ENCODE measurements at places on chromosomes 16 and 17.
A peak's percentile ranks its signal among the peaks of the same experiment; 100 is the strongest.

DNA sequence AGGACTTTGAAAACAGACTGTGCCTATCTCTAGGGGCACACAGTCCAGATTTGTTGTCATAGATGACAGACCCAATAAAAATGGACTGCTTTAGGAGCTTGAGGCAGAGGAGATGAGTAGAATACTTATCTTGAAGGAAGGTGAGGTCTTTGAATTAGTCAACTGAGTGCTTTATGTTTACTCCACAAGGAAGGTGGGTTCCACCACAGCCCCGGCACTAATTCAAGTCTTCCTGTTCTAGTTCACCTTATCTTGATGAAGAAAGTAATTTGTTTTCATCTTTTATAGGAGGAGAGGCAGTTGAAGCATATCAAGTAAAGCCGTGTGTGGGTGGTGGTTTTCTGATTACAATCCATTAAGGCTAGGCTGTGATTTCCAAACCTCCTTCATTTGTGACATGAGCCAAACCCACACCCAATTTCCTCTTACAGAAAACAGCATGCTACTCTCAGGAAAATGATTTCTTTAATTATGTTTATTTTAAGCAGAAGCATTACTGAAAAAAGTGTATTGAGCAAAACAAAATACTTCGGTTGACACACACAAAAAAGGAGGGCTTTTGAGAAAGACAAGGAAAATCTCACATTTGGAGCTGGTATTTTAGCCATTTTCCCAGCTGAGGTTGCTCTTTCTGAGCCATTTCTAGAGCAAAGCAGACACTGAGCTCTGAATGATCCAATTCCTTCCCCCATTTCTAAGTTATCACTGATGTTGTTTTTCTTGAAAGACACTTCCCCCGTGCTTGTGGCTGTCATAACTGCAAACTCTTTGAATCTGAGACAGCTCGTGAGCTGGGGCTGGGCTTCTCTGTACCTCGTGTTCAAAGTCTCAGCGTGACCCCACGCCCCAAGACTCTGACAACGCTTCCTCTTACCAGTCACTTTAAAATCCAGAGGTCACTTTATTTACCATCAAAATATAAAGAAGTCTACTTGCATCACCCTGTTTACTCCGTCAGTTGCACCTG, 35.4 kb downstream of the CDRT15 start:
- DNase-seq, result no peak

GRCh38 chr16:79562166-79562823, 38.2 kb downstream of the MAF start:
- DNase-seq, result no peak

GRCh38 chr17:80832266-80832676, 159.4 kb upstream of the CHMP6 start:
- no peak for DNase-seq

DNA sequence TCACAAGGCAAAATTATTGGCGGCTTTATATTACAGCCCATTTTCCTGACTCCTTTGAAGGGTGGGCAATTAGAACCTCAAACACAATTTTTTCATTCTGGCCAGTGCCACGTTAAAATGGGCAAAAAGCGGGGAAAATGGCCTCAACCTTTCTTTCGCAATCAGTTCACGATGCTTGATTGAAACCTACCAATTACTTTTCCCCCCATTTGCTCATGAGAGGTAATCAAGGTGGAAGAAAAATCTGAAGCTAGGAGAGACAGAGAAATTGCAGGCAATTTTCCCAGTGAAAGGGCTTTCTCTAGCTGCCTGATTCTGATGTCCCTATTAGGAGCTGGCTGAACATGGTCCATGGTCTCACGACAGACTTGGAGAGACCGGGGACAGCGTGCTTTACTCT, 215.1 kb downstream of the SLC39A11 start:
- DNase-seq, result no peak

DNA sequence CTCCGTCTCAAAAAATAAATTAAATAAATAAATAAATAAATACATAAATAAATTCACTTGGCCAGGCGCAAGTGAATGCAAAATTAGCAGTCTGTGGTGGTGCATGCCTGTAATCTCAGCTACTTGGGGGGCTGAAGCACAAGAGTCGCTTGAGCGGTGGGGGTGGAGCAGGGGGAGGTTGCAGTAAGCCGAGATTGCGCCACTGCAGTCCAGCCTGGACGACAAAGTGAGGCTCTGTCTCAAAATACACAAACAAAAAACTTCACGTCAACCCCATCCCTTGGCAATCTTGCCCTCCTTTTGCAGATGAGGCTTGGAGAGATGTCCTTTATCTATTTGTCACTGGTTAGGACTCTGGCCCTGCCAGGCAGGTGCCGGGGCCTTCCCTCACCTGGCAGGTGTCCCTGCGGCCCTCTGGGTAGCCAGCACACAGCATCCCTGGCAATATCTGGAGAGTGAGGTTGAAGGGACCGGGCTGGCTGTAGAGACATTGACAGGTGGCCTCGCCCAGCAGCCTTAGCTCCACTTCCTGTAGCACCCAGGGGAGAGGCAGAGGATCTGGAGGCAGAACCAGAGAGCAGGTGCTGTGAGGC, 4.4 kb downstream of the PRSS36 start:
- no peak for DNase-seq

DNA sequence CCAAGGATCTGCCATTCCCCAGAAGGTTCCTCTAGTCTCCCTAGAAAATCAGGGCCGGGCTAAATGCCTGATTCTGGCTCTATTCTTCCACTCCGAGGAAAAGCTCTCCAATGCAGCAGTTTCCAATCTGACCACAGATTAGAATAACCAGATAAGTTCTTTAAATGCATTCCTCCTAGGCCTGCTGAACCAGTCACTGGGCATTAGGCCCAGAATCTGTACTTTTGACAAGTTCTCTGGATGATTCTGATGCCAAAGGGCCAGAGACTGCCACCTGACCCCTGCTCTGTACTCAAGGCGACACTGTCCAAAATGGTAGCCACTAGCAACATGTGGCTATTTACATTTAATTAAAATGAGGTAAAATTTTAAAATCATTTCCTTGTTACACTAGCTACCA, 22.3 kb downstream of the MAP3K14 start:
- no peak for DNase-seq

DNA sequence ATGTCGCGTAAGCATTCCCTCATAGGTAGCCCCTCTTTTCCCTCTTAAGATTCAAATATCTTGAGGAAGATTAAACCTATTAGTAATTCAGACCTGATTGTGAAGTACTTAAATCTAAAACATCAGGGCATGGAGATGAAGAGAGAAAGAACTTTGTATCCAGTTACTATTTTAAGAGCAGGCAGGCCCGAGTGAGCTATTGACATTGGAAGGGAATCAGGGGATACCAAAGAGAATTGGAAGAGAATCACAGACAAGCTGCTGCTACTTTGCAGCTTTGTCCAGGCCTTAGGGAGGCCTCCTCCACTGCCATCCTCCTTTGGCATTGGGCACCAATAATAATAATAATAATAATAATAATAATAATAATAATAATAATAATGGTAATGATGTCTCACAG, 170.5 kb downstream of the MRTFB start:
- no peak for DNase-seq

DNA sequence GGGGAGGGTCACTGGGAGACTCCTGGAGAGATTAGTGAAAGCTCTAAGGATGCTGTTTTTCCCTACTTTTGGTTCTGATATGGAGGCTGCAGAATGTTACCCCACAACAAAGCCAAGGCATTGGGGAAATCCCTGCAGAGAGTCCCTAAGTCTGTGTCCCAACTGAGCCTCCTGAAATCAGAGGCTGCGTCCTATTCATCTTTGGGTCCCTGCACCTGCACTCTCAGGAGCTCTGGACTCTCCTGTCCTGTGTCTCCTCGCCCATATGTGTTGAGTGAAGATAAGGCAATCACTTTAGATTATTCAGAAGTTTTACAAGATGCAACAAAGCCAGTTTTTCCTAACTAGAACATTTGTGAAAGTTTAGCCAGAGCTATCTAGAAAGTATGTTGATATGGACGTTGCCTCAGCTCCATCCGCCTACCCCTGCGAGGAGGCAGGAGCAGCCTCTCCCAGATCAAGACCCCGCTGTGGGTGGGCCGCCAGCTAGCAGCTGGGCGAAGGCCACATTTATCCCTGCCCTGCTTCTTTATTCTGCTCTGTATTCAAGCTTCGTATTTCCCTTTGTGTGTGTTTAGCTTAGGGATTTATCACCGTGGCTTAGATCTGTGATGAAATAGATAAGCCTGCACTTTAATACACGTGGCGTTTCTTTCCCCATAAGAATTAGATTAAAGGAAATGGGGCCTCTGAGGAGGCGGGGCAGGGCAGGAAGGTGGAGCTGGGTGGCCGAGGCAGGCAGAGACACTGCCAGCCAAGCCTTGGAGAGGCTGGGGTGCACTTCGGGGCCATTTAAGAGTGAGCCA, 37.4 kb downstream of the SHISA6 start:
- no peak for DNase-seq

DNA sequence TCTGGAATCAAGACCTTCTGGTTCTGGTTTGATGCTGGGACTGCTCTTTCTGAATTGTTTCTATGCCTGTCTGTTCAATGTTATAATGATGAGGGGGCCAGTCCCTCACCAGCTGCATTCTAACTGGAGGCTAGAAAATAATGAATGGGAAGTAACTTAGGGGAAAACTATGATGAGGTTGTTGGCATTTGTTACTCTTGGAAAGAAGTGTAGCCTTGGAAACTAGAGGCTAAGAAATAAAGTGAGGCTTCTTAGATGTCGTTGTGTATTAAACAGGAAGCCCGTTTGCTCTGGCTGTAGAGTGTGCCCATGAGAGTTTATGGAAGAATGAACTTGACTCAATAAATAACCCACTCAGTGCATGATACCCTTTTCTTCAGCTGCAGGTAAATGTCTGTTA, 140.8 kb downstream of the PRKCA start:
- DNase-seq, result no peak

- DNase-seq, result peak; percentile 77
These were observed at the start of gene LIMD2 for GRCh38 chr17:63699638-63700527. TSS of gene LIMD2 (minus strand) at chr17:63700125. CDS start at chr17:63699298, 827 bp downstream.

- no peak for DNase-seq
These were observed 16.7 kb downstream of the DNAAF1 start for GRCh38 chr16:84161801-84162200.

DNA sequence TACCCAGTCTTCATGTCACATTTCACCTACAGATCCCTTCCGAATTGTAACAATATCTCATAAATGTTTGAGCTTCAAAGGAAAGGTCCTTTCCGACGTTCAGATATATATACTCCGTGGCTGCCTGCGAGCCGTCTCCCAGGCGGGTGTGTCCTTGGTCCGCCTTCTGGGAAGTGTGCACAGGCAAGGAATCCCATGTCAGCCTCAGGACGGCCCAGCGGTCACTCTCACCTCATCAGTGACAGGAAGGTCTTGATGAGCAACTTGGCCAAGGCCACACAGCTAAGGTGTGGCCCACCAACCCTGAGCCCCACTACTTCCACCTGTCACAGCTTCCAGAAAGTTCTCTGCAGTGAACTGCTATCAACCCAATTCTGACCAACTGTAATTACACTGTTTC, 4.3 kb downstream of the LMF1 start:
- no peak for DNase-seq

DNA sequence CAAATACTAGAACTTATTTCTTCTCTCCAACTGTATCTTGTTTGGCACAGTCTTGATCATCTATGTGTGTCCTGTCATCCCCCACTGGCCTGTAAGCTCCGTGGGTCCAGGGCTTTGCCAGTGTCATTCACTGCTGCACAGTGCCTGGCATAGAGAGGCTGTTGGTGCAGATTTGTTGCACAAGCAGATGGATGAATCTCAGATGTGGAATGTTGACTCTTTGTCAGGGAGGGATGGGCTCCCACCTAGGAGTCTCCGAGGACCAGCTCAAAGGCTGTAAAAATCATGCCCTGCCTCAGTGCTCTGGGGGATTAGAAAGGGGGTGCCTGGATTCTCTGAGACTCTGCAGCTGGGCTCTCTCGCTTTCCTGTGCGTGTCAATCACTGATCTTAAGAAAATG, 60.6 kb downstream of the RAB11FIP4 start:
- DNase-seq, result no peak

DNA sequence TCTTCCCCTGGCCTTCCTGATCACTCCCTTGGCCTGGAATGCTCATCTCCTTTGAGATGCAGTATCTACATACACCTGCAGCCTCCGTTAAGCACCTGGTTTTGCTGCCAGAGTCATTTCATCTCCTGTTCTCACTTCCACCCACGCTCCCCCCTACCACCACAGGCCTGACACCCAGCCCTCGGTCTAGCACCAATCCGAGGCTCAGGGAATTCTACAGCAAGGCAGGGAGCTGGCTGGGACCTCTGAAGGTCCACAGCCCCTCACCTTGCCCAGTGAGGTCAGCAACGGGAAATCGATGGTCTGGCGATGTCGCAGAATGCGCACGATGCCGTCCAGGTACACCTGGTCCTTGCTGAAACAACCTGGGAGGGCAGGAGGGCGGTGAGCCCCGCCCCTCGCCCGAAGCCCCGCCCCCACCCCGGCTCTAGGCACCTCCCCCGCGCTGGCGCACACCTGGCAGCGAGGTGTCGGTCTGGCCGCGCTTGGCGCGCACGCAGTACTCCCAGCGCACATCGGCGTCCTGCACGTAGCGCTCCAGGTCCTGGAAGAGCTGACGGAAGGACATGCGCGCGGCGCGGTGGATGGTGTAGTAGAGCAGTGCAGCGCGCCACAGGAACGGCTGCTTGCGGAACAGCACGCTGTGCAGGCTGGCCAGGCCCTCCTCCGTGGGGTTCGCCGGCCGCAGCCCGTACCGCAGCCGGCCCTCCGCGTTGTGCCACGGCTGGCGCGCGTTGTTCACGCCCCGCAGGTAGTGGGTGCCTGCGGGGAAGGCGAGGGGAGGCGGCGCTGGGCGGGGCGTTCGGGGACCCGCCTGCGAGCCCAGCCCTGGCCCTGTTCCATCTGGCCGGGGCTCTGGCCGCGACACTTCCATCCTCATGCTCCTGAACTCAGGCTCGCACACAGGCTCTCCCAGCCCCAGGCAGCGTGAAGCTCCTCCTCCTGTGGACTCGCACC, 5.7 kb downstream of the MATCAP1 start:
- DNase-seq, result no peak

- DNase-seq, result no peak
These were observed 6.8 kb downstream of the CNP start for GRCh38 chr17:41973408-41973811.

DNA sequence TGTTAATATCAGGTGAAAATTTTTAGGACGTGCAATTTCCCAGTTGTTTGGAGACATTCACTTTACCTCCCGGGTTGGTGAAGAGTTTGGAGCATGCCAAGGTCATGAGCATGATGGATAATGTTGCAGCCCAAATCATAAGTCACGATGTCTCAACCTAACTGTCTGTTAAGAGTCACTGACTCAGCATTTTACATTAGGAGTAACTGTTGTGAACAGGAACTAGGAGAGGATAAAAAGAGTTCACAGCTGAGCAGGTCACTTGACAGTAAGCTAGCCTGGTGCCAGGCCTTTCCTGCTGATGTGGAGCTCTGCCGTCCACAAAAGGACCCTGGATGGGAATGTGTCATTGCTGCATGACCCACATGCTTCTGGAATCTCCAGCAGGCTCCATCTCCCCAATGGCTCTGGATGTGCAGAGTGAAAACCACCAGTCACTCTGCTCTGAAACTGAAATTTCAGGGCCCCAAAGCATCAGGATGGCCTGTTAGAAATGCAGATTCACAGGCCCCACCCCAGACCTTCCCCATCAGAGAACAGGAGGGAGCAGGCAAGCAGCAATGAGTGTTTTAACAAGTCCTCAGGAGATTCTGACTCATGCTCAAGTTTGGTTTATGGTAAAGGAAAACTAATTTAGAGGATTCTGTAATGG, 371.6 kb upstream of the MAF start:
- DNase-seq, result no peak
